ENCODE measurements at places on chromosomes 1 and 21. TPM values are rescaled to one million over a fixed set of nuclear protein-coding genes. Genes with fewer than 3 reads are reported as not detected.

The KRTAP21-2 gene
- not detected for total RNA-seq

The LRRC53 gene
- total RNA-seq = not detected

The LCE2A gene
- total RNA-seq = not detected

The SDC3 gene
- 0.05 TPM for total RNA-seq

The KLHDC7A gene
- total RNA-seq = not detected

The PLA2G2D gene
- not detected for total RNA-seq

The GPR25 gene
- total RNA-seq = not detected

The TPRG1L gene
- total RNA-seq = 16.1 TPM

Data from activated naive CD4-positive, alpha-beta T cell treated with anti-CD3 and anti-CD28 coated beads, Interleukin-2, amount 10 ng/mL, durations not matched to agents 5 hours and 36 hours (primary cell).